ENCODE measurements at places on chromosomes 2 and 18.

DNA sequence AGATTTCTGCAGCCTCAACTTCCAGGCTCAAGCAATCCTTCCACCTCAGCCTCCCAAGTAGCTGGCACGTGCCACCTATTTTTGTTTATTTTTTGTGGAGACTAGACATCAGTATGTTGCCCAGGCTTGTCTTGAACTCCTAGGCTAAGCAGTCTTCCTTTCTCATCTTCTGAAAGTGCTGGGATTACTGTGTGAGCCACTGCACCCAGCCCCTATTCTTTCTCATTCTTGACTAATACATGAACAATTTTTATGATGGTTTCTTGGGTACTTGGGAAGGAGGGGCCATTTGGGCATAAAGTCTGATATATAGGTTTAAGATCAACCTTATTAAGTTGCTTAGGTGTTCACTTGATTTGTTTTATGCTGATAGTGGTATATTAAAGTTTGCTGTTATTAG is 26.2 kb downstream of the EPC2 start:
- DNase-seq, result no peak
- no peak overlapping the region for H3K27ac ChIP-seq
- peaks cover 4% of the 10 kb centered on the region for H3K4me1 ChIP-seq
- H3K27me3 ChIP-seq, result no peaks in the 10 kb centered on the region

GRCh38 chr2:55049043-55049820 is 1.0 kb downstream of the RTN4 start:
- H3K4me1 ChIP-seq, result peaks cover 65% of the 10 kb centered on the region
- H3K27me3 ChIP-seq, result no peaks in the 10 kb centered on the region
- H3K36me3 ChIP-seq, result no peaks in the 10 kb centered on the region
- H3K27ac ChIP-seq, result peak overlapping the region; percentile 100
- DNase-seq, result peak; percentile 34

DNA sequence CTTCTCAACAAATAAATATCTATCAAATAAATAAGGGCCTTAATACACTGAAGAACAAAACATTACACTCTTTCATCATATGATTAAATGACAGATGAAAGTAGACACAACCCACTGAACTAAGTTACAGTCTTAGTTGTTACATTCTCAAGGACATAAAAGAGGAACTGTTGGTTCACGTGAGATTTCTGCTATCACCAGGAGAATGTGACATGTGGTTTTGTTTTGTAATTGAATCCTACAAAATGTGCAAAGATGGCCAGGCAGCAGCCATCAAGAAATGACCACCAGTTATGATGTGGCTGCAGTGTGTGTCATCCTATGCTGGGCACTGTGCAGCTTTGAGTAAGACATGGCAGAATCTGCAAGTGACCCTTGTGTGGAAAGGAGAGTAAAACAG is 310.6 kb upstream of the PIK3C3 start:
- no peak overlapping the region for H3K27ac ChIP-seq
- H3K36me3 ChIP-seq, result no peaks in the 10 kb centered on the region
- H3K27me3 ChIP-seq, result no peaks in the 10 kb centered on the region
- no peak overlapping the region for H3K4me3 ChIP-seq
- no peaks in the 10 kb centered on the region for H3K4me1 ChIP-seq
- no peak for DNase-seq

GRCh38 chr2:79434362-79434761 is 78.5 kb upstream of the CTNNA2 start:
- no peaks in the 10 kb centered on the region for H3K4me1 ChIP-seq
- H3K36me3 ChIP-seq, result no peaks in the 10 kb centered on the region
- no peak overlapping the region for H3K27ac ChIP-seq
- no peak overlapping the region for H3K4me3 ChIP-seq
- DNase-seq, result no peak
- H3K27me3 ChIP-seq, result no peaks in the 10 kb centered on the region

DNA sequence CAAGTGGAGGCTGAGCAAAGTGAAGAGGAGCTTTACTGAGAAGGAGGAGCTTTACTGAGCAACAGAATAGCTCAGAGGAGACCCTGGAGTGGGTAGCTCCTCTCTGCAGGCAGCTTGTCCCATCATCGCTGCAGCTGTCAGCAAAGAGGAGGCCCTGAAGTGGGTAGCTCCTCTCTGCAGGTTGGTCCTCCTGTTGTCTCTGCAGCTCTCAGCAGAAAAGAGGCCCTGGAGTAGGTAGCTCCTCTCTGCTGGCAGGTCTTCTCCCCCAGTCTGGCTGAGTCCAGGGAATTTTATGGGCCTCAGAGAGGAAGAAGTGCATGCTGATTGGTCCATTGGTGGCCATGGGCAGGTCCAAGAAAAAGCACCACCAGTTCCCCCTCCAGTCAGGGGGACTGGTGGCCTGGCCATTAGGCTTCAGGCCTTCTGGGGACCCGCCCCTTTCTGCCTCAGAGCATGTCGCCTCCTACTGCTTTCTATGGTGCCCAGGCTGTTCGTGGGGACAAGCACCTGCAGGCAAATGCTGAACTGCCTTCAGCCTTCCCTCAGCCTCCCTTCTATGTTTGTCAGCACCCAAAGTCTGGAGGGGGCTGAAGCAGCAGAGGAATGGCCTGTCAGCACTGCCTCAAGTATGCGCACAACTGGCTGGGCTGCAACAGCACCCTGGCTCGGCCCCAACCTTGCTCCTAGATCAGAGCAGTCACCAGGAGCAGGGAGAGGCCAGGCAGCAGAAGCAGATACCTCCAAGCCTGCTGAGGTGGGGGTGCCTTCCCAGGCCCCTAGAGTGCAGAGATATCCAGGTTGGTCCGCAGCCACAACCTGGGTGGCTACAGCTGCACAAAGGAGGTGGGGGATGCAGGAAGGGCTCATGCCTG is 5.9 kb downstream of the ZSCAN30 start:
- DNase-seq, result no peak
- H3K27ac ChIP-seq, result no peak overlapping the region
- no peaks in the 10 kb centered on the region for H3K27me3 ChIP-seq
- no peak overlapping the region for H3K4me3 ChIP-seq
- peaks cover 13% of the 10 kb centered on the region for H3K4me1 ChIP-seq
- peaks cover 6% of the 10 kb centered on the region for H3K36me3 ChIP-seq

- no peaks in the 10 kb centered on the region for H3K27me3 ChIP-seq
- H3K4me1 ChIP-seq, result peaks cover 10% of the 10 kb centered on the region
- no peak overlapping the region for H3K27ac ChIP-seq
- no peak for DNase-seq
Measured at GRCh38 chr18:67241299-67241698, 275.2 kb downstream of the DSEL start.

DNA sequence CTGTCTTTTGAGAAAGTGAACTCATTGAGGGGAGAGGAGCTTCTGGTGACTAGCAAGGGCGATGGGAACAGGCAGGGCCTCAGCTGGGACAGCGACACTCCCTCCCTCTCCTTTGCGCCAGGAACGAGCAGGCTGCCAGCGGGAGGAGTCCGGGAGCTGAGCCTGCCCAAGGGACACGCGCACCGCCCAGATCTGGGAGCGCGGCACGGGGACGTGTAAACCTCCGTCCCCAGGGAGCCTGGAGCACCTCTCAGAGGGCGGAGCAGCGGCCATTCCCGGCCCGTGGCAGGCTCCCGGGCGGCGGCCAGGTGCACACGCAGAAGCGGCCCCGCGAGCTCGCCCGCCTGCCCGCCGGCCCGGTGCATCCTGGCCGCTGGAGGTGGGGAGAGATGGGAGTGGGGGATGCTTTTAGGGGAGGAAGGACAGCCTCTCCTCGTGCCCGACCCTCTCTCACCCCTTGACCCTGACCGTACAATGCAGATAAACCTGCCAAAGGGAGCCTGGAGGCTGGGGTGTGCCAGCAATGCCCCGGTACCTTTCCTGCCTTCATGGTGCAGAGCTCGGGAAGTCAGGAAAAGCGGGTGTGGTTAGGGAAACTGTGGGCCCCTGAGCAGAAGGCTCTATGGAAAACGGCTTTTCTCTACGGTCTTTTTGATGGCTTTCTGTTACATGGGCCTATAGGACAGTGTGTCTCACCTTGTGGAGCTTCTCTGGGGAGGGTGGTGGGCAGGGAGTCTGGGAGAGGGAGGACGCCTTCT is 2.2 kb downstream of the AQP4 start:
- DNase-seq, result no peak
- H3K4me3 ChIP-seq, result peak overlapping the region; percentile 17
- peaks cover 39% of the 10 kb centered on the region for H3K27me3 ChIP-seq
- no peaks in the 10 kb centered on the region for H3K36me3 ChIP-seq

DNA sequence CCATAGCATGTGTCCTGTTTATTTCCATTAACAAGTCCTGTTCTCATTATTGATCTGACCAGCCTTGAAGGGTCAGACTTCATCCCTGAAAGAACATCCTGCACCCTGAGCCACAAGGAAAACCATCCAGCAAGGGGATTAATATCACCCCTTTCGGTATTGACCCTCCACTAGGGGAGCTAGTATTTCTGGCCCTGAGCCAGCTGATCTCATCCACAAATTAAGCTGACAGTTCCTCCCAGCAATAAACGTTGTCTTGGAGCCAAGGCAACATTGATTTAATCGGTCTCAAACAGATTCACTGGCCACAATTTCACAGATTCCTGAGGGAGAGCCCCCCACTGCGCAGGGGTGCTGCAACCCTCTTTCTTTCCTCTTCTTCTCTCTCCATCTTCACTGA is 353.1 kb upstream of the FANCL start:
- H3K27ac ChIP-seq, result no peak overlapping the region
- DNase-seq, result no peak
- no peaks in the 10 kb centered on the region for H3K27me3 ChIP-seq
- H3K36me3 ChIP-seq, result no peaks in the 10 kb centered on the region

- peaks cover 49% of the 10 kb centered on the region for H3K4me1 ChIP-seq
- no peaks in the 10 kb centered on the region for H3K27me3 ChIP-seq
- H3K36me3 ChIP-seq, result no peaks in the 10 kb centered on the region
- DNase-seq, result no peak
- H3K27ac ChIP-seq, result peak overlapping the region; percentile 73
Measured at GRCh38 chr2:237327175-237327950, 86.6 kb downstream of the COL6A3 start.

DNA sequence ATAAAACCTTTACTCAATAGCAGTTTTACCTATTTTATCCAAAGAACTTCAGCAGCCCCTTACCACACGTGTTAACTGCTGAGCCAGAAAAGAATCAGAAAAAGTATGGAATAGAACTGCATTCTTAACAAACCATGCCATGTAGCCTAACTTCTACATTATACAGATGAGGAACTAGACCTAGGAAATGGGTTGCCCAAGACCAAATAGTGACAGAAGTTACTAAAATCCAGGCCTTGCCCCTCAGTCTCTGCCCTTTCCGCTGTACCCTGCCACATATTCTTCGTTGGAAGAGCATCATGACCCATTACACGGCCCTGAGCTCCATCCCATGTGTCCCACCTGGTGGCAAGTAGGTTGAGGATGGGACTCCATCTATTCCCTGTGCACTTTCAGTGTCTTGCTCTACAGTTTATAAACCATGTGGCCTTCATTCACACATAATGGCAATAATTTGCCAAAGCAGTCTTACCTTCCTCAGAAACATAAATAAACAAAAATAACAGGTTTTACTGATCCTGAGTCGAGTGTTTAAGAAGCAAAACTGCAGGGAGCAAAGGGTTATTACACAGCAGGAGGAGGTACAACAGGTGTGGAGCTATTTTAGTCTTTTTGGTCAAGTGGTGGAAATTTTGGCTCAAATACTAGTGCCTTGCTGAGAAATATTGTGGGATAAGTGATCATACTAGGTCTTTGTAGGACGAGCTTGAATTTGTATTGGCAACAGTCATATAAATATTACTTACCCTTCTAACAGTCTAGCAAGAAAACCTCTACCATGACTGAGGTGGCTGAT is 46.5 kb downstream of the HNRNPLL start:
- no peaks in the 10 kb centered on the region for H3K36me3 ChIP-seq
- H3K27ac ChIP-seq, result no peak overlapping the region
- H3K4me1 ChIP-seq, result no peaks in the 10 kb centered on the region
- DNase-seq, result no peak
- H3K4me3 ChIP-seq, result no peak overlapping the region

DNA sequence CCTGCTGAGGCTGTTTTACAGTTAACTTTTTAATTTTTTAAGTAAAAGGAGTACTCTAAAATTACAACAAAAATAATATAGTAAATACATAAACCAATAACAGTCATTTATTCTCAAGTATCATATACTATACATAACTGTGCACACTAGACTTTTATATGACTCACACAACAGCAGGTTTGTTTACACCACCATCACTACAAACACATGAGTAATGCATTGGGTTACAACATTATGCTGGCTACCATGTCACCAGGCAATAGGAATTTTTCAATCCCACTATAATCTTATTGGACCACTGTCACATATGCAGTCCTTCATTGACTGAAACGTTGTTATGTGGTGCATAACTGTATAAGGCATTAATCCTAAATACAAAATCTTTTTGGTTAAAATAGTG is 42.5 kb downstream of the RASGRP3 start:
- H3K27ac ChIP-seq, result no peak overlapping the region
- no peaks in the 10 kb centered on the region for H3K36me3 ChIP-seq
- no peaks in the 10 kb centered on the region for H3K27me3 ChIP-seq
- no peak for DNase-seq
- H3K4me1 ChIP-seq, result no peaks in the 10 kb centered on the region

DNA sequence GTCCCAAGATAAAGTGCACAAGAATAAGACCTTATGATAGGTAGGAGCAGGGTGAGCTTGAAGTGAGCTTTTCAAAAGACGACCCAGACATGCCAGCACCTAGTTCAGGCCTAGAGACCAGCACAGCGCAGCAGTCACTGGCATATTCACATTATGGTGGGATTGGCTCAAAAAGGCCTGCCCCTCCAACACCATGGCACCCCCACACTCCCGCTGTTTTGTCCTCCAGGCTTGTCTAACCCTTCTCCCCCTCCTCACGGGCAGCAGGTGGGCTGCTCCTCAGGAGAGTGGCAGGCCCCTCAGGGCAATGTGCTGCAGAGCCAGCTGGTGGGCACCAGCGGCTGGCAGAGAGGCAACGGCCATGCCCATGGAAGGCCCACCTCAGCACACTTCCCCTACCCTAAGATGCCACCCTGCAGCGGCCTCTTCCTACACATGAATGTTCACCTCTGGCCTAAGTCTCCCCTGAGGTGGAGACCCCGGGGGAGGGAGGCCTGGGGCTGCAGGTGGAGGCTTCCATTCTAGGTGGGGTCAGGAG is 25.6 kb downstream of the EMX1 start:
- H3K36me3 ChIP-seq, result no peaks in the 10 kb centered on the region
- DNase-seq, result no peak
- no peak overlapping the region for H3K4me3 ChIP-seq
- no peaks in the 10 kb centered on the region for H3K4me1 ChIP-seq
- no peak overlapping the region for H3K27ac ChIP-seq
